ENCODE measurements at places on chromosomes 16 and 17.

GRCh38 chr16:71537643-71538042, 11.4 kb downstream of the CHST4 start:
- peak; percentile 8 for DNase-seq

DNA sequence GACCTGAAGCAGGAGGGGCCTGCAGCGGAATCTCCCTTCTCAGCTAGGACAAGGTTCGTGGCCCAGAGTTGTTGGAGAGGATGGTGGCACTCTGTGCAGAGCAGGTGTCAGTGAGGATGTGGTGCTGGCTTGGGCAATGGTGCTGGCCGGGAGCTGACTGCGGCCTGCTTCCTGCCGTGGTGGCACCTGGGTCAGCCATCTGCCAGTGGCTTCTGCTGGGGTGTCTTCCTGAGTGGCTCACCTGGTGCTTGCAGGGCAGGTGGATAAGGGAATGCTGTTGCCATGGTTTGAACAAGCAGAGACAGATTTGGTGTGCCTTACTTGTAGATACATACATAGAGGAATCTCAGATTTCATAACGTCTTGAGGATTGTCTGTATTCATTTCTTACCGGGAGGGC, 69.6 kb downstream of the SEC14L1 start:
- no peak for DNase-seq

GRCh38 chr17:39064374-39064773, 87.1 kb downstream of the PLXDC1 start:
- no peak for DNase-seq

DNA sequence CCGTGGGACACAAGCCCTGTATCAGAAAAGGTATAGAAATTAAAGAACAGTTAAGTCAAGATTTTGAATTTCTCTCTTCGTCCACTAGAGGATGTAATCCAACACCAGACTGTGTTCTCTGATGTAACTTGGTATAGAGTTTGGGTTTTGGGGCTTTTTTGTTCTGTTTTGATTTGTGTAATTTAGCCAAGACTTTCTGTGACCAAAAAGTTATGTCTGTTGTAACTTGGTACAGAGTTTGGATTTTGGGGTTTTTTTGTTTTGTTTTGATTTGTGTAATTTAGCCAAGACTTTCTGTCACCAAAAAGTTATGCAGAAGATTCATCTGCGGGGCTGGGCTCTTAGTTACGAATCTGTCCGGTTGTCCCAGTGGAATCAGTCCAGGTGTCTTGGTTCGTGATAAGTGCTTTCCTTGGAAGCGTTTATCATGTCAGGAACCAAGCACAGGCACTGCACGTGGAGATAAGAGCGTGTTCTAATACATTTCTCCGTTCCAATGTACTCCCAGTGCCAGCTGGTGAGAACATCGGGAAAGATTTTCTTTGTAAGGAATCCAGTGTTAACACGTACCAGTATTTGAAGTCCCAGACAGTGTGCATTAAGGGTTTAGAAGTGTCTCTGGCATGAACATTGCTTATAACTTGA, 44.1 kb upstream of the SEC14L1 start:
- no peak for DNase-seq

GRCh38 chr17:10058921-10059683, 139.3 kb downstream of the GAS7 start:
- no peak for DNase-seq

DNA sequence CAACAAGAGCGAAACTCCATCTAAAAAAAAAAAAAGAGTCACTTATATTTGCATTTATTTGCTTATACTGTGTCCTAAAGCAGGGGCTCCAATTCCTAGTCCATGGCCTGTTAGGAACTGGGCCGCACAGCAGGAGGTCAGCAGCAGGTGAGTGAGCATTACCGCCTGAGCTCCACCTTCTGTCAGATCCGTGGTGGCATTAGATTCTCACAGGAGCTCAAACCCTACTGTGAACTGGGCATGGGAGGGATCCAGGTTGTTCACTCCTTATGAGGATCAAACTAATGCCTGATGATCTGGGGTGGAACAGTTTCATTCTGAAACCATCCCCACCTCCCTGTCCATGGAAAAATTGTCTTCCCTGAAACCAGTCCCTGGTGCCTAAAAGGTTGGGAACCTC, 24.9 kb downstream of the ITGB3 start:
- DNase-seq: no peak

- DNase-seq: peak; percentile 8
Measured at GRCh38 chr17:36657763-36658490, 56.5 kb downstream of the MRM1 start.

DNA sequence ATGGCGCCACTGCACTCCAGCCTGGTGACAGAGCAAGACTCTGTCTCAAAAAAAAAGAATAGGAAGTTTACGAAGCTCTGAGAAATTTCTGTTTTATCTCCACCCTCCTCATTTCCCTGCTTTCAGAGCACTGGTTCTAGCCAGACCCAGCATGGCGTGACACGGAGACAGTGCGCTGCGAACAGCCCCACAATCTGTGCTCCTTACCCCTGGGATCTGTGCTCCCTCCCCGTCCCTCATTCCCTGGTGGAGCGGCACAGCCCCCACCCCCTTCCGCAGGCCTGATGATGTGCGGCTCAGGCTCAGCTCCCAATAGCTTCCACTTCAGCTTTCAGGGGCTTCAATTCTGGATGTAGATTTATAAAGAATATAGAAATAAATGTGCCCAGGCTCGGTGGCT, 56.1 kb upstream of the ENDOV start:
- no peak for DNase-seq

GRCh38 chr17:29592850-29593551, at the start of gene ANKRD13B:
Gene ANKRD13B (plus strand): TSS chr17:29593132. CDS start chr17:29593622, 490 bp downstream.
- no peak for DNase-seq

DNA sequence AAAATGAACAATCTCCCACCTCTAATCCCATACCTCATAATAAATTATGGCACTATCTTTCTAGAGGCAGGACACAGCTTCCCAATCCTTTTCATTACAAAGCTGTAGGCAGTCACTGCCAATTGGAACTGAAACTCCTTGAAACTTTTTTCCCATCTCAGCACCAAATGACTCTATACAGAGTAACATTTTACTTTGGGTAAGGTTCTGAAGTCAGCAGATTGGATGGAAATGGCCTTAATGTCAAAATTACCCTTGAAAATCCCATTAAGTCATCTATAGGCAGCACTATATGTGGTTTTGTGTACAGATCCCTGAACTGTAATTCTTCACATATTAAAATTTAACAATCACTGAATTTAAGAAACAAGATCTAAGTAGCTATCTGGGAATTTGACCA, 30.3 kb upstream of the CORO6 start:
- DNase-seq: no peak

GRCh38 chr16:15466886-15467781, 32.7 kb downstream of the BMERB1 start:
- DNase-seq: no peak

GRCh38 chr17:80619535-80620235, 75.0 kb downstream of the RPTOR start:
- DNase-seq: no peak

DNA sequence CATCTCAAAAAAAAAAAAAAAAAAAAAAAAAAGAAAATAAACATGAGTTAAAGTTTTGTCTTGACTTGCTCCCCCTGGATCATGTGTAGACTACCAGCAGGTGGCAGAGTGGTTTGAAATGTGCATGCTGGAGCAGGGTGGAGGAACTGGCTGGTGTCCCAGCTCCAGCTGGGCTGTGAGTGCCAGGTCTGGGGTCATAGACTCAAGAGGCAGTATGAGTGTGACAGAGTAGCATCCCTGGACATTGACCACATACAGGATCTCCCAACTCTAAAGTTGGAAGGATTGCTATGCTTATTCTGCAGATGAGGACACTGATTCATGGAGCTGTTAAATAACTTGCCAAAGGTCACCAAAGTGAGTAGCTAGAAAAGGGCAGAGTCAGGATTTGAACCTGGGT, 198.0 kb upstream of the MPHOSPH6 start:
- DNase-seq: no peak

DNA sequence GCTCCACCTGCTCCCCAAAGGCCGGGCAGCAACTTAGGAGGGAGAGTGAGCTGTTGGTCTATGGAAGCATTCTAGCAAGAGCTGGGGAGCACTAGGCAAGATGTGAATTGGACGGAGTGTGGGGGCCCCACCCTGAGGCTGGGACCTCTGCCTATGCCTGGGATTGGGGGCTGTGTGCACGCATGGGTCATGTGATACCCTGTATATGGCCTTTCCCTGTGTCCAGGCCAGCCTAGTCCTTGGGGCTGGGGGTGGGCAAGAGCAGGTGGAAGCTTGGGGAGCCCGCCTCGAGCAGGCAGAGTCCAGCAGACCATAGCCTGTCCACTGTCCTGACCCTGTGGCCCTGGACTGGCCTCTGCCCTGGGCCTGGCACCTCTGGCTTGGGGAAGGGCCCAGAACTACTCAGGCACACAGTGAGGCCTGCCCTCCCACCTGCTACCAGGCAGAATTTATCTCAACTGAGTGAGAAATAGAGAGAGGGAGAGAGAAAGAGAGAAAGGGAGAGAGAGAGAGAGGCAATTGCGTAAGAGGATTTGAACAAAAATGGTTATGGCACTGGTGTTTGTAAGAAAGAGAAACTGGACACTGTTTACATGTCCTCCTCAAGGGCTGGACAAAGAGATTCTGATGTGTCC, 19.1 kb downstream of the PDP2 start:
- no peak for DNase-seq

DNA sequence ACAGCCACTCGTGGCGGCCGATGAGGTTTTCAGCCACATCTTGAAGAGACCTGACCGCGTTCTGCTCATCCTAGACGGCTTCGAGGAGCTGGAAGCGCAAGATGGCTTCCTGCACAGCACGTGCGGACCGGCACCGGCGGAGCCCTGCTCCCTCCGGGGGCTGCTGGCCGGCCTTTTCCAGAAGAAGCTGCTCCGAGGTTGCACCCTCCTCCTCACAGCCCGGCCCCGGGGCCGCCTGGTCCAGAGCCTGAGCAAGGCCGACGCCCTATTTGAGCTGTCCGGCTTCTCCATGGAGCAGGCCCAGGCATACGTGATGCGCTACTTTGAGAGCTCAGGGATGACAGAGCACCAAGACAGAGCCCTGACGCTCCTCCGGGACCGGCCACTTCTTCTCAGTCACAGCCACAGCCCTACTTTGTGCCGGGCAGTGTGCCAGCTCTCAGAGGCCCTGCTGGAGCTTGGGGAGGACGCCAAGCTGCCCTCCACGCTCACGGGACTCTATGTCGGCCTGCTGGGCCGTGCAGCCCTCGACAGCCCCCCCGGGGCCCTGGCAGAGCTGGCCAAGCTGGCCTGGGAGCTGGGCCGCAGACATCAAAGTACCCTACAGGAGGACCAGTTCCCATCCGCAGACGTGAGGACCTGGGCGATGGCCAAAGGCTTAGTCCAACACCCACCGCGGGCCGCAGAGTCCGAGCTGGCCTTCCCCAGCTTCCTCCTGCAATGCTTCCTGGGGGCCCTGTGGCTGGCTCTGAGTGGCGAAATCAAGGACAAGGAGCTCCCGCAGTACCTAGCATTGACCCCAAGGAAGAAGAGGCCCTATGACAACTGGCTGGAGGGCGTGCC, 30.1 kb downstream of the CIITA start:
- no peak for DNase-seq

GRCh38 chr17:40060887-40061608, 1.7 kb upstream of the THRA start:
- DNase-seq: no peak

GRCh38 chr17:6474376-6474775, 30.1 kb downstream of the PIMREG start:
- no peak for DNase-seq

- no peak for DNase-seq
Measured at GRCh38 chr16:7331997-7332396, 648 bp upstream of the RBFOX1 start.

GRCh38 chr17:77438241-77439188, 297.7 kb downstream of the SEC14L1 start:
- DNase-seq: no peak

- no peak for DNase-seq
Measured at GRCh38 chr16:53672461-53672860, 31.2 kb downstream of the RPGRIP1L start.

- DNase-seq: no peak
Measured at GRCh38 chr17:27539794-27540317, 83.6 kb downstream of the KSR1 start.

GRCh38 chr17:40540448-40540847, 24.8 kb downstream of the CCR7 start:
- DNase-seq: peak; percentile 67

DNA sequence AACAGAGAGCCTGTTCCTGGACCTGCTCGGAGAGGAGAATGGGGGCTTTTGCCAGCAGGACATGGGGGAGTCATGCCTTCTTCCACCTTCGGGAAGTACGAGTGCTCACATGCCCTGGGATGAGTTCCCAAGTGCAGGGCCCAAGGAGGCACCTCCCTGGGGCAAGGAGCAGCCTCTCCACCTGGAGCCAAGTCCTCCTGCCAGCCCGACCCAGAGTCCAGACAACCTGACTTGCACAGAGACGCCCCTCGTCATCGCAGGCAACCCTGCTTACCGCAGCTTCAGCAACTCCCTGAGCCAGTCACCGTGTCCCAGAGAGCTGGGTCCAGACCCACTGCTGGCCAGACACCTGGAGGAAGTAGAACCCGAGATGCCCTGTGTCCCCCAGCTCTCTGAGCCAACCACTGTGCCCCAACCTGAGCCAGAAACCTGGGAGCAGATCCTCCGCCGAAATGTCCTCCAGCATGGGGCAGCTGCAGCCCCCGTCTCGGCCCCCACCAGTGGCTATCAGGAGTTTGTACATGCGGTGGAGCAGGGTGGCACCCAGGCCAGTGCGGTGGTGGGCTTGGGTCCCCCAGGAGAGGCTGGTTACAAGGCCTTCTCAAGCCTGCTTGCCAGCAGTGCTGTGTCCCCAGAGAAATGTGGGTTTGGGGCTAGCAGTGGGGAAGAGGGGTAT, 39.3 kb upstream of the IL21R start:
- no peak for DNase-seq

DNA sequence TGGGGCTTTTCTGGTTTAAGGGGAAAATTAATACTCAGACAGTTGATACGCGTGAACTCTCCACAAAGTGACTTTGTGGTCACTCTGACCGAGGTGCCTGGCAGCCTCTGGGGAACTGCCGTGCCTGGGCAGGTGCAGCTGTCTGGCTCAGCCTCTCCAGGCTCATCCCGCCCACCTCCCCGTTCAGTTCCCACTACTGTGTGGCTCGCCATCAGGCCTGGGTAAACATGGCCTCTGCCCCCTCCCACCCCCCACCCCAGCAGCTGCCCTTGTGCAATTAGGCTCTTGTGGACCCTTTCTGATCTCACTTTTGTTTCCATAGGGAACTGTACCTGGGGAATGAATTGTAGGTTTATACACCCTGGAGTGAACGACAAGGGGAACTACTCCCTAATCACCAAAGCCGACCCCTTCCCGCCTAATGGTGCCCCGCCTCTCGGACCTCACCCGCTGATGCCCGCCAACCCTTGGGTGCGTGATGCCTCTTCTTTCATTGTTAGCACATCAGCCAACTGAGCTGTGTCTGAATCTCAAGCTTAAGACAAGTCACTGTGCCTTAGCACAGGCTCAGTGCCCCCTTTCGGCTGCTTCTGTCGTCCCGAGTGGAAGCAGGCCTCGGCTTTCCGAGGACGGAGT, 27.8 kb downstream of the ZC3H18 start:
- DNase-seq: no peak

DNA sequence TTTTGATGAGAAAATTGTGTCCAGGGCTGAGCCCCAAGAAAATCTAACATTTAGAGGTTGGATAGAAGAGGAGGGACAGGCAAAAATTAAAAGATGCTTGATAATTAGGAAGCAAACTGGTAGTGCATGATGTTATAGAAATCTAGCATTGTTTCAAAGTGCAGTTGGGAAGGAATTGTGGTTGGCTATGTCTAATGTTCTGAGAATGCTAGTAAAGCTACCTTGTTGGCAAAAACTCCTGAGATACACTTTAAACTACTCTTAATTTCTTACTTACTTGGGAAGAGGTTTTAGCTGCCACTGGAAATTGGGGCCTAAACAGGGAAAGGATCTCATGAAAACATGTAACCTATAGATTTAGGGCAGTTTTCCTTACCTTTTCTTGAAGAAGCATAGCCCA, 48.3 kb downstream of the MAP2K4 start:
- DNase-seq: no peak
